AG04450 (cell line): ENCODE measurements at places on chromosomes 6 and 20.

GRCh38 chr6:135227349-135227748 lies 46.2 kb downstream of the MYB start:
- DNase-seq = no peak

DNA sequence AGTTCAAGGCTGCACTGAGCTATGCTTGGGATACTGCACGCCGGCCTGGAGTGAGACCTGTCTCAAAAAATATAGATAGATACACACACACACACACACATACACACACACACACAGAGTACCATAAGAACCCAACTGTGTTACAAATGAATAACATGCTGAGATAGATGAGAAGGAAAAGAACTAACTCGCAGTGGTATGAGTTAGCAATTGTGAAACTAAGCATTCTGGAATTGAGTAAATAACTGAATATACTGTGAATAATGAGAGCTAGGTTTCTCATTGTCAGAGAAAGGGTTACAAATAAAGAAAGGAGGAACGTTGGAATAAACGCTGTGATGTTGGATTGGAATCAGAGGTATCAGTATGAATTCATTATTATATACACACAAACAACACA lies 14.6 kb upstream of the FAXC start:
- DNase-seq = no peak

GRCh38 chr6:621931-622330 lies 35.0 kb downstream of the HUS1B start:
- DNase-seq = no peak

- no peak for DNase-seq
Measured at GRCh38 chr6:76490456-76490855, 418.0 kb upstream of the IMPG1 start.

DNA sequence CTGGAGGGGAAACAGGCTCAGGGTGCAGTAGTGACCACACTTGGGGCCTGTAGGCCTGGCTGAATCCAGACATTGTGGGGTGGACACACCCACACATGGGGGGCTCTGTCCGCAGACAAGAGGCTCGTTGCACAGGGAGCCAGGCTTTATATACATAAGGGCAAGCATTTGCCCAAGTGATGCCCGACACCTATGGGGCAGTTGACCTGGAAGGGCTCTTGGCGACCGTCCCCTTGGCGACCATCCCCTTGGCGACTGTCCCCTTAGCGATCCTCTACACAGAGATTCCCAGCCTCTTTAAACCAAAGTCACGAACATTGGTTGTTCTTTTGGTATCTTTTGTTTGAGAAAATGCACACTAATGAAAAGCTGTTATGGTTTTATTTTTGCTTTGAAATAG lies 2.7 kb downstream of the TOX2 start:
- no peak for DNase-seq

GRCh38 chr6:593139-593906 lies 63.6 kb downstream of the HUS1B start:
- no peak for DNase-seq

DNA sequence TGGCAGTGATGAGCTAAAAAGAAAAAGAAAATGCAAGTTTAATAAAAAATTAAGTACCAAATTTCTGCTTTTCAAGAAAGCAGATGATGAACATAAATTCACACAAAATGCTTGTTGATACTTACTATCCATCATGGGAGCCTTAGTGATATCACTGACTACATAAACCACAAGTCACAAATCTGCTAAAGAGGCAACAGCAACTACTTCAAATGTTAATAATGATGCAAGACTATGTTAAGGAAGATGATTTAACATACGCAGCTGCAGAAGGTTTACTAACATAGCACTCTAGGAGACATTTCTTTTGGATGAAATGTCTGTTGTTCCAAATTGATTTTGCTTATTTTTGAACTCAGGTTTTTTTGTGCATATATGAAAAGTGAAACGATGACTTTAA lies 18.6 kb downstream of the FYN start:
- DNase-seq = no peak

DNA sequence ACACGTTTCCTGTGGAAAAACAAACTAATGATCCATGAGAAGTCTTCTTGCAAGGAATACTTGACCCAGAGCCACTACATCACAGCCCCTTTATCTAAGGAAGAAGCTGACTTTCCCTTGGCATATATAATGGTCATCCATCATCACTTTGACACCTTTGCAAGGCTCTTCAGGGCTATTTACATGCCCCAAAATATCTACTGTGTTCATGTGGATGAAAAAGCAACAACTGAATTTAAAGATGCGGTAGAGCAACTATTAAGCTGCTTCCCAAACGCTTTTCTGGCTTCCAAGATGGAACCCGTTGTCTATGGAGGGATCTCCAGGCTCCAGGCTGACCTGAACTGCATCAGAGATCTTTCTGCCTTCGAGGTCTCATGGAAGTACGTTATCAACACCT lies 35.4 kb downstream of the GCNT2 start:
- DNase-seq = no peak

GRCh38 chr6:2792330-2793110 lies 27.3 kb downstream of the WRNIP1 start:
- no peak for DNase-seq

- no peak for DNase-seq
Measured at GRCh38 chr6:9841886-9842725, 572.8 kb downstream of the TFAP2A start.

- DNase-seq = no peak
Measured at GRCh38 chr6:107731422-107732319, 92.4 kb downstream of the SCML4 start.

DNA sequence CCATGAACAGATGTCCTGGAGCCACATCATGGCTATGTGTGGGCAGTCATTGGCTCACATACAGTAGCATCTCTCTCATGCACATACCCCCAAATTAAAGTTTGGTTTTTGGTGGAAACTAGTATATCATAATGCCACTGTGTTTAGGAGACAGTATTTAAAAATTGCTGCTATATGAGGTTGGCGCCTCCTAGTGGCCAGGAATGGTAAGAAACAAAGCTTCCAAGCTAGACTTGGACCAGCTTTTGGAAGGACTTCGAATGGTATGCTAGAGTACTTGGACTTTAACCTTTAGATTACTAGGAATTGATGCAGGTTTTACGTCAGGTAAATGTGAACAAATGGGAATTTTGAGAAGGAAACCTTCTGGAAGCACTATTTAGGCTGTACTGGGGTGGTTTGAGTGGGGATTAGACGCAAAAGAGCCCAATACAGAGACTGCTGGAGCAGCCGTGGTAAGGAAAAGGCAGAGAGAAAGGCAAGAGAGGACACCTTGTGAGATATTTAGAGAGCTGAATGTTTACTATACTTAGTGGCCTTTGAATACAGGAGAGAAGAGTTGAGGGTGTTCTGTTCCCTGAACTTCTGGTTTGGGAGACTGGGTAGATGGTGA lies 23.8 kb downstream of the PRSS35 start:
- DNase-seq = no peak

DNA sequence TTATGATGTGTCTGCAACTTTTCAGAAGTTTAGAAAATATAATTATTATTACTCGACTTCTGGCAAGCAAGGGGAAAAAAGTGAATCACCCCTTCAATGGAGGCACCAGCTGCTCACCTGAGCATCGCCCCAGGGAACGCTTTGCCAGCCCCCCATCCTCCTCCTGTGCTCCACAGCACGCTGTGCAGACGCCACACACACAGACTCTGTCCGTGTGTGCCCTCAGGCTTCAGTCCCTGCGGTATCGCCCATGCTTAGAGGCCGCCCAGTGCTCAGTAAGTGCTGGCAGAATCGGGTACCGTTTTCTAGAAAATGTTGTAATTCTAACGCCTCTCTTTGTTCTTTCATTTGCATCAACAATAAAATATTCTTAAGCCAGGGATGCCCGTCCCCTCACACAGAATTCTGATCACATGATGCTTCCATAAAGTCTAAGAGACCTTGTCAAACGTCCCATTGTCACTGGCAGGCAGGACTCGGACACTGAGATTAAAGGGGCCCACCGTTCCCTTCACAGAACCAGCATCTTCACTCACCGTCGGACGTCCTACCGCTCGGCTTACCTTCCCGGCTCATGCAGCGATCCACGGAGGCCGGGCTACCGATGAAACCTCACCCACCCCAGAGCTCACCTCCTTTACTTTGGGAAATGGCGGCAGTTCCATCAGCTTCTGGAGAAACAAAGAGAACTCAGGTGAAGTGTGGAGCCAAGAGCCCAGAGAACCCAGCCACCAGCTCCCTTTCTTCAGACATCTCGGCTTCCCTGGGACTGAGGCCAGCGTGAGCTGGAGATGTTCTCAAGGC lies 105.5 kb downstream of the DLL1 start:
- DNase-seq = no peak

DNA sequence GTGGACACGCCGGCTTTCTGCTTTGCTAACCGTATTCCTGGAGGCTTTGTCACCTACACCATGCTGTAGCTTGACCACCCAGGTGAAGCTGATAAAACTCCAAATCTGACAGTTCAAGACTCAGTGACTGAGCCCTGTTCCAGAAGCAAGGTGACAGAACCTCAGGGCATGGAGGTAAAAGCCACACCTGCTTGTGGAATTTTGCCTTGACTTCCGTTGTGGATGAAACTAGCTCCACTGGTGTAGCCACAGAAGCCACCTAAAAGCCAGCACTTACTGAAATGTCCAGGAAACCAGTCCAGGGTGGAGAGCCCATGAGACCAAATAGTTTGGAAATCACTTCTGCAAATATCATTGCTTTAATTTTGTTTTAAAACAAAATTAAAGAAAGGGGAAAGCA lies 11.0 kb downstream of the CST8 start:
- DNase-seq = no peak

- no peak for DNase-seq
Measured at GRCh38 chr6:125486881-125487280, 185.1 kb upstream of the HDDC2 start.

GRCh38 chr6:82013561-82014530 lies 233.7 kb downstream of the IBTK start:
- no peak for DNase-seq

DNA sequence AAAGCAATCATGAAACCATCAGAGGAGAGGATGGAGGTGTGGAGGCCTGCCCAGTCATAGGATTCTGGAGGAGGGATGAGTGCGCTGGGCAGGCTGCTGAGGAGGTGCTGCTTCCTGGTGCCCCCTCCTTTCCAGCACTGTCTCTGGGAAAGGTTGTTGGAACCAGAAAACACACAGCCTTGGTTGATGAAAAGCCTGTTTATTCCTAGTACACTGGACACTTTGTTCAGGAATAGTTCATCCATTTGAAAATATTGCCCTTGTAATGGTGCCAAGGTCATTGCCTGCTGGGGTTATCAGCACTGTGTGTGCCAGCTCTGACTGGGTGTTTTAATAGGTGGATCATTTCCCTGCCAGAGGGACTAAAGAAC lies 83.7 kb upstream of the ARMC2 start:
- no peak for DNase-seq

- DNase-seq = no peak
Measured at GRCh38 chr6:145813285-145814034, 1.1 kb downstream of the FBXO30 start.
